ENCODE measurements at places on chromosomes 11 and 22.

DNA sequence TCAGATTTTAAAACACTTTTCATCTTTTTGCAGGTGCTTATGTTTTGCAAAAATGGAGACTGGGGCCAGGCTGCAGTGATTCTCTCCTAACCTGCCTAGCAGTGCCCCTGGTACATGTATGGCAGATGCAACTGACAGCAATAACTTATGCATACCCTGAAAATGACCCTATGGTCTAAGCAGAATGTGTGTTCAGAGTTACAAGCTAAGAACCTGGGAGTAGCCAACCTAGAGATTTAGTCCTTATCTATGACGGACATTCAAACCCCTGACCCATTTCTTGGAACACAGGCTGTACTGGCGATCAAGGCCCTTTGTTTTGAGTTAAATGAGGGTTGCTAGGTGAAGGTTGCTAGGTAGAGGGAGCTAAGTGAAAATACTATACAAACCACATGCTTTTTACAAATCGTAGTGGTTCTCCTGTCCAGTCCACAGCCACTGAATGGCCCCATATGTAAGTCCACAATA is 184.9 kb upstream of the SESN3 start:
- DNase-seq, result no peak

- no peak for DNase-seq
Measured at GRCh38 chr11:8828580-8829361, 82.2 kb upstream of the AKIP1 start.

- DNase-seq, result no peak
Measured at GRCh38 chr11:105582497-105582896, 27.4 kb upstream of the GRIA4 start.

DNA sequence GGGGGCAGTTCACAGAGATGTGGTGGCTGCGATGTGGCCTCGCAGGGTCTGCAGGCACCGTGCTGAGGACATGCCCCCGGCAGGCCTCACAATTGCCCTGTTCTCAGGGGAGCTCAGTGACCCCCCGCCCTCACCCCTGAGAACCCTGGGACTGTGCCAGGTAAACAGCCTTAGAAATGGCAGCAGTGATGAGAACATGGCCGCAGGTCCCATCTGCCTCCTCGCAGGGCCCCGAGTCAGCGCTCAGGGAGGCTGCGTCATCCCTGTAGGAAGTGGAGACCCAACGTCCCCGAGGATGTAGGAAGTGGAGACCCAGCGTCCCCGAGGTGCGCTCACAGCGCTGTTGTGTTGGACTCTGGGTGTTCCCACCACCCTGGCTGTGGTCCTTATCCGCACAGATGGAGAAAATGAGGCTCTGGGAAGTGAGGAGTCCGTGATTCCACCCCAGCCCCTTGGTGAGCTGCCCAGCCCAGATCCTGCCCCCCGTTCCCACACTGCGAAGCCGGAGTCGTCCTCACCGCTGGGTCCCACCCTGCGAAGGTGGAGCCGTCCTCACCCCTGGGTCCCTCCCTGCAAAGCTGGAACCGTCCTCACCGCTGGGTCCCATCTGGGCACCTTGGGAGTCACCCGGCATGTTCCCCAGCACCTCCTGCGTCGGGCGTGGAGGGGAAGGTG is 1086.8 kb downstream of the BRD1 start:
- no peak for DNase-seq

- DNase-seq, result no peak
Measured at GRCh38 chr11:107043242-107044006, 25.1 kb upstream of the GUCY1A2 start.

DNA sequence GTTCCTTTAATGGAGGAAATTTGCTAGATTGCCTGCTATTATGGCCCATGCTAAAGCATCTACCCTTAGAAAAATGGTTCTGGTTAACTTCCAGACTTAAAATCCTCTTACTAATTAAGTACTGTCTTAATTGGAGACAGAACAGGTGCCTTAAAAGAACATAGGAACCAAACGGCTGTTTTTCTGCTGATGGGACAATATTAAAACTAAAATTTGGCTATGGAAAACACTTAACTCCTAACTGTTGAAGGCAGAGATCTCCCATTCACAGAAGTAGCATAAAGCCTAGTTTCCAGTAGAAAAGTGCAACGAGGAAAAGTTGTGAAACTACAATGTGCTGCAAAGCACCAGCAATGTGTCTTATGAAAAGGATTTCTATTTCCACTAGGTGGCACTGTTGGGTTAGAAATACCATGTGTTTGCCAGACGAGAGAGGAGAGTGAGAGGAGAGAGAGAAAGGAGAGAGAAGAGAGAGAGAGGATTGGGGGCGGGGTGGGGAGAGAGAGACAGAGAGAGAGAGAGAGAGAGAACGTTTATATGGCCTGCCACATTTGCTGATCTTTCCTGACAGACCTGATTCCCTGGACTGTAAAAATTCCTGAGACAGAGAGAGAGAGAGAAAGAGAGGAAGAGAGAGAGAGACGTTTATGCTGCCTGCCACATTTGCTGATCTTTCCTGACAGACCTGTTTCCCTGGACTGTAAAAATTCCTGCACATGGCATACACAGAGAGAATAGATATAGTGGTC is 51.5 kb downstream of the FAM181B start:
- no peak for DNase-seq

GRCh38 chr11:9438611-9439010 is 22.2 kb upstream of the ZNF143 start:
- no peak for DNase-seq

- DNase-seq, result peak; percentile 99
Measured at GRCh38 chr11:115317277-115318185, 186.7 kb downstream of the CADM1 start.

GRCh38 chr11:87437133-87437843 is 399.6 kb downstream of the TMEM135 start:
- no peak for DNase-seq

GRCh38 chr11:66767666-66768065 is 38.6 kb upstream of the SPTBN2 start:
- DNase-seq, result no peak

GRCh38 chr11:35709376-35709775 is 46.8 kb downstream of the TRIM44 start:
- DNase-seq, result no peak

GRCh38 chr11:70440206-70440605 is 41.9 kb downstream of the CTTN start:
- no peak for DNase-seq

- DNase-seq, result no peak
Measured at GRCh38 chr11:102771351-102771750, 9.1 kb downstream of the MMP10 start.

DNA sequence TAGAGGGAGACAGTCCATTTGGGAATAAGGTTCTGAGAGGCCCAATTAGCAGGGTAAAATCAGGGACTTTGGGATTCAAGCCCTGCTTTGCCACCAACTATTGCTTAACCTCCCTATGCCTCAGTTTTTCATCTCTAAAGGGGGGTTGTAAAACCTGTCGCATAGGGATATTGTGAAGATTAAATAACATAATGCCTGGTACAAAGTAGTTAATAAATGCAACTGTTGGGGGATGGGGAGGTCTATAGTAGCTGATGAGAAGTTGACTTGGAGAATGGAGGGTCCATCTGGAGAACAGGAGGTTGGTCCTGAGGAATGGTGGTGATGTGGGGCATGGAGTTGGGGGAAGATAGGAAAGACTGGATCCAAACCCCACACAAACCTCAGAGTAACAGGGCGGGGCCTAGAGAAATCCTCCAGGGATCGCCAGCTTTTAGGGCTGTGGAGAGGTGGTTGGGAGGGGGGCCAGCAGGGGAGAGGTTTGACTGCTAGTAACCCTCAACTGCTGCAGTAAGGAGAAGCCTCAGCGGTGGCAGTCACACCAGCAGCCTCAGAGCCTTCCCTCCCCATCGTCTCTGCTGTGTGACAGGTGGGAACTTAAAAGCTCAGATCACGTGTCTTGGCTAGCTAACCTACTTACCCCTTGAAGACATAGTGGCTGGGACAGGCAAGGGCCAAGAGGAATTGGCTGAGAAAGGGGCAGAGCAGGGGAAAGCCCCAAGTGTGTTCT is 1.1 kb upstream of the ABCG4 start:
- DNase-seq, result peak; percentile 64

GRCh38 chr11:8477151-8477550 is 116.9 kb downstream of the STK33 start:
- no peak for DNase-seq

DNA sequence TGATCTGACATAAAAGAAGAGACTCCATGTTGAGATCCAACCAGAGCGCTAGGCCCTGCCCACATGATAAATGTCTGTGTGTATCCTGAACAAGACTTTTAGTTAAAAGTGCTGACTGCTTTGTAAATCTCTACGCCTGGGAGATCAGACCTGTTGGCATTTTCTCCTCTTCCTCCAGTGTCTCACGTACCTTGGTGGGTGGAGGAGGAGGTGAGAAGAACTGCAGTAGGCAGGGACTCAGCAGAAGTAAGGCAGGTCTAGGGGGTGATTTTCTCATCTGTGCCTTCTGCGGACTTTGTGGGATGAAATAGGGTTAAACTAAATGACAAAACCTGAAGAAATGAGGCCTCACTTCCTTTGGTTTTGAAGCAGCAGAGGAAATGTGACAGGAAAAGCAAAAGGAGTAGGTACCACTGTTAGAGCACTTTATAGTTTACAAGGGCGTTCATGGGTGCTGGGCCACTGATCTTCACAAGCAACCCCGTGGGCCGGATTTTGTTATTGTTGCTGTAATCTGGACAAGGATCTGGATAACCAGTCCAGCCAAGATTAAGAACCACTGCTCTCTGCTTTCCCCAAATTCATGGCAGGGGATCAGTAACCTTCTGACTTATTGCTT is 36.7 kb upstream of the PLET1 start:
- DNase-seq, result no peak

DNA sequence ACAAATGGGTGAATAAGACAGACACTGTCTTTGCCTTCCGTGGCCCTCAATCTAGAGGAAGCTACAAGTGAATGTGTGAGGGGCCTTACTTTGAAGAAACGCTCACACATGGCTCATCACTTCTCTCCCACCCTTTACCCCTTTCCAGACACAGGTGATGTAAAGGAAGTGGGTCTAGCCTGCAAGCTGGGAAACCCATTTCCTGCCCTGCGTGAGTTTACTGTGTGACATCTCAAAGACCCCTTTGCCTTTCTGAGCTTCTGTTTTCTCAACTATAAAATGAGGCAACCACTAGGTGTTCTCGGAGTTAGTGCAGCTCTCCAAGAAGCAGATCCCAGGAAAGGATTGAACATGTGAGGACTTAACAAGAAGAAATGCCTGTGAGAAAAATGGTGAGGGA is 43.1 kb upstream of the LMO2 start:
- DNase-seq, result no peak

DNA sequence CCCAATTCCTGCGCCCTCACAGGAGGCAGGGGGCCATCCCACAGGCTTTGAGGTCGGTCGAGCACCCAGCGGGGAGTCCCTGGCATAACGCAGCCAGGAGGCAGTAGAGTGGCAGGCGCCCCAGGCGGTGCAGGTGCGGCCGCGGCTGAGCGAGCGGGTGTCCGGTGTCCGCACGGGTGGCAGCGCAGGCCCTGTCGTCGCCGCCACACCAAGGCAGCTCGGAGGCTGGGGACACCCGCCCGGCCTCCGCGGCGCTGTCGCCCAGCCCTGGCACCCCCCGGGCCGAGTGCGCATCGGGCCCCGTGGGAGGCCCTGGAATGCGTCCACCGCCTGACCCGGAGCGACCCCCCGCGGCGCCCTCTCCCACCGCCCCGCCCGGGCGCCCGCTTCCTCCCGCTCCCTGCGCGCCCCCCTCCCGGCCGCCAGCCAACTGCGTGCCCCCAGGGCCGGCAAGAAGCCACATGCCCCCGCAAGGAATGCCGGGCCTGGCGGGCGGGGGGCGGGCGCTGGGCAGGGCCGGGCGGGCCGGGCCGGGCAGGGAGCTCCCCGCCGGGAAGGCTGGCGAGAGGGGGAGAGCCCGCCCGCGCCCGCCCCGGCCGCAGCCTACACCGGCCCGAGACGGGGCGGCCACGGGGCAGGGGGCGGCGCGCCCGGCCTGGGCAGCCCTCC is 33.9 kb downstream of the PRDM11 start:
- peak; percentile 16 for DNase-seq

- DNase-seq, result no peak
Measured at GRCh38 chr22:23829845-23830372, 8.9 kb downstream of the DERL3 start.

DNA sequence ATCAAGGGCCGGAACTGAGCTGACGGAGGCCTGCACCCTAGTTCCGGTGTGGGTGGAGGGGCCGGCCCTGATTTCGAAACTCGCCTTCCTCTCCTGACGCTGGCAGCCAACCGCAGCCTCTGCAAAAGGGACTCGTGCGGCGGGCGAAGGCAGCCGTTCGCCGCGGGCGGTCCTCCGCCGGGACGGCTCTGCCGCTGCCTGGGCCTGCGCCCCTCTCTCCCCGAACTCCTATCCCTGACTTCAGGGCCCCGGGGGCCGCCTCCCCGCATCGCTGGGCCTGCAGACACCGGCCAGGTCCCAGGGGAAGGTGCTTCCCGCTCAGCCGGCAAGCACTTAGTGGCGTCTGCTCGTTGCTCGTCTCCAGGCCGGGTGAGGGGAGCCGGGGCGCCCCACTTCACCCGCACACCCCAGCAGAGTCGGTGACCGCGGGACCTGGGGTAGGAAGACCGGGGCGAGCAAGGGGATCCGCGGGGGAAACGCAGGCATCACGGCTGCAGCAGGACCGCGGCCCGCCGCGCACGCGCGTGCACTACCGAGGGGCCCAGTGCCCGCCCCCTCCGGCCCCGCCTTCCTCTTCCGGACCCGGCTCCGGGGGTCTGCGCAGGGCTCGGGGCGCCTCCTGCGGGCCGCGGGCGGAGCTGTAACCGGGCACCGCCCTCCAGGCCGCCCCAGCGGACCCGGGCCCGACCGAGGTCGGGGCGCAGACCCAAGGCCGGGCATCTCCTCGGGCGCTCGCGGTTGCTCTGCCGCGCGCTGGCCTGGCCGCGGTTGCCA is 464 bp upstream of the ANKRD13D start:
- peak; percentile 60 for DNase-seq

DNA sequence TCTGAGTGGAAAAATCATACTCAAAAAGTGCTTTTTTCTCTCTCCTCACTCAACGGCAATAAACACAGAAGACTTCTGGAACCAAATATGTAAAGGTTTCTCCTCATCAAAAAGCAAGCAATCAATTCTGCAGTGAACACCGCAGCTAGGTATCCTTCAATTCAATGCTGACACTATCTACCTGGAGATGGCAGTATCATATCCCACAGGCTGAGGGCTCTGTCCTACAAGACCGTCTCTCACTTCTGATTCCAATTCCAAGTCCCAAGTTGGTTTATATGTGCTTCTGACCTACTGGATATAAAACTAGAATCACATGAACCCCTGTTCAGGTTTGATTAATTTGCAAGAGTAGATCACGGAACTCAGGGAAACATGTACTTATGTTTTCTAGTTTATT is 59.7 kb upstream of the LUZP2 start:
- no peak for DNase-seq

DNA sequence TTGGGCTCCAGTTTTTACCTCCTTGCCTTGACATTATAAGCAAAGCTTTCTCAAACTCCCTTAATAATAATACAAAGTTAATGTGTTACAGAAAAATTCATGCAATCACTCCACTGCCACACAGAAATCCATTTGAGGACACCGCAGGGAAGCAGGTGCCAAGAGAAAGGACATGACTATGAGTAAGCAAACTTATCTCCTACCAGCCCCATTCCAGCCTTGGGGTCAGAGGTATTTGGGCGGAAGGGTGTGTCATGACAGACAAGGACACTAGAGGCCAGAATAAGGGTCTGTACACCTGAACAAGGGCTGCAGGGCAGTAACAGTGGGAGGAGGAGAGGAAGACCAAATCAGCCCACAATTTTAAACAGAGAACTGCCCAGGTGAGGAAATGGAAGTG is 5.9 kb downstream of the GNG3 start:
- DNase-seq, result no peak

All from NCI-H526 (cell line).